ENCODE measurements at places on chromosomes 7 and 10.

- no peak for DNase-seq
These were observed 93.7 kb downstream of the WDFY4 start for GRCh38 chr10:48778193-48778857.

- no peak for DNase-seq
These were observed 18.5 kb upstream of the TRIM56 start for GRCh38 chr7:101066833-101067177.

DNA sequence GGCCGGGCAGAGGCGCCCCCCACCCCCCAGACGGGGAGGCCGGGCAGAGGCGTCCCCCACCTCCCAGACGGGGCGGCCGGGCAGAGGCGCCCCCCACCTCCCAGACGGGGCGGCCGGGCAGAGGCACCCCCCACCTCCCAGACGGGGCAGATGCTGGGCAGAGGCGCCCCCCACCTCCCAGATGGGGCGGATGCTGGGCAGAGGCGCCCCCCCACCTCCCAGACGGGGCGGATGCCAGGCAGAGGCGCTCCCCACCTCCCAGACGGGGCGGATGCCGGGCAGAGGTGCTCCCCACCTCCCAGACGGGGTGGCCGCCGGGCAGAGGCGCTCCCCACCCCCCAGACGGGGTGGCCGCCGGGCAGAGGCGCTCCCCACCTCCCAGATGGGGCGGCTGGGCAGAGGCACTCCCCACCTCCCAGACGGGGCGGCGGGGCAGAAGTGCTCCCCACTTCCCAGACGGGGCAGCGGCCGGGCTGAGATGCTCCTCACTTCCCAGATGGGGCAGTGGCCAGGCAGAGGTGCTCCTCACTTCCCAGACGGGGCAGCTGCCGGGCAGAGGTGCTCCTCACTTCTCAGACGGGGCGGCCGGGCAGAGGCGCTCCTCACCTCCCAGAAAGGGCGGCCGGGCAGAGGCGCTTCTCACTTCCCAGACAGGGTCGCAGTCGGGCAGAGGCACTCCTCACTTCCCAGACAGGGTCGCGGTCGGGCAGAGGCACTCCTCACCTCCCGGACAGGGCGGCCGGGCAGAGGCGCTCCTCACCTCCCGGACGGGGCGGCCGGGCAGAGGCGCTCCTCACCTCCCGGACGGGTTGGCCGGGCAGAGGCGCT lies 53.6 kb downstream of the ENTPD1 start:
- DNase-seq = no peak

- no peak for DNase-seq
These were observed 11.5 kb downstream of the C10orf71 start for GRCh38 chr10:49310460-49310859.

DNA sequence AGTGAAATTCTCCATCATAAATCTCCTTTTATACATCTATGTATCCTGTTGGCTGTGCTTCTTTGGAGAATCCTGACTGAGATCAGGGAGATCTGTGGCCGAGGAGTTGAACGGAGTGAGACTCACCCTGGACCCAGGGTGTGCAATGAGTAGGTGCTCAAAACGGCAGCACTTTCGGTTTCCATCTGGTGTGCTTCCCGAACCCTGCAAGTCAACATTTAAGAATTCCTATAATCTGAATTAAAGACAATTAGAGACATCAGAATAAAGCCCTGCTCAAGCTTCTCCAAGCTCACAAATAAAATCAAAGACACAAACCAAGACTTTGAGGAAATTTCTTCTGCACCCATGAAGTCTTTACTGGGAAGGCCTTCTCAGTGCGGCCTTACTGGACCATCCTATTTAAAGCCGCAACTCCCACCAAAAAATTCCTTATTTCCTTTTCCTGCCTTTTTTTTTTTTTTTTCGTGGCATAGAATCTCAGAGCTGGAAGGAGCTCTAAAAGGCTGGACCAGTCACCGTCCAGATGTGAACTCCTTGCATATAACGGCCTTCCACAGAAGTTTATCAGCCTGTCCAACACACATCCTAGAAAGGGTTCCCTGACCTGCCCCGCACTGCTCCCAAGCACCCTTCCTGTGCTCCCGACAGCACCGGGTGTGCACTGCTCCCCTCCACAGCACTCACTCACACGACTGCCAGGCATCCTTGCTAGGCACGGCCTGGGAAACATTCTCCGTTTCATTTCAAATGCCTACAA lies 29.7 kb downstream of the GNA12 start:
- DNase-seq = no peak

Measured in stimulated activated CD4-positive, alpha-beta T cell treated with anti-CD3 and anti-CD28 coated beads, Interleukin-1b, Interleukin-23, amount 100 ng/mL, for 1 hour (primary cell).